ENCODE measurements at places on chromosomes 1 and 21.

- DNase-seq: no peak
Observed at GRCh38 chr1:185315445-185316071, 1.5 kb downstream of the IVNS1ABP start.

DNA sequence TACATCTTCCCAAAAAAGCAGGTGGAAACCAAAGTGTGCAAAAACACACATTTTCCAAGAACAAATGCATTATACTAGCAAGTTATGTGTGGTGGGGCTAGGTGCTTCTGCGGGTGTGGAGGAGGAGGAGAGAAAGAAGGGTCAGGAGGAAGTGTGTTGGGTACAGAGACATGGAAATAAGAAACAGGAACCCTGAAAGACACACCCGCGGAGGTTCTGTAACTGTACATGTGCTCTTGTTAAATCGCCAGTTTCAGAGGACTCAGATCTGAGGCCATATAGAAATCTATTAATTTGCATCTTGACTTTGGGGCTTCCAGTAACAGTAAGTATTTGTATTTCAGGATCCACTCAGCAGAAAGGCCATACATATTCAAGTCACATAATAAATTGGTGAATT, 30.9 kb downstream of the ERG start:
- no peak for DNase-seq

GRCh38 chr1:32652244-32652962, 1.4 kb downstream of the RBBP4 start:
- DNase-seq: no peak

DNA sequence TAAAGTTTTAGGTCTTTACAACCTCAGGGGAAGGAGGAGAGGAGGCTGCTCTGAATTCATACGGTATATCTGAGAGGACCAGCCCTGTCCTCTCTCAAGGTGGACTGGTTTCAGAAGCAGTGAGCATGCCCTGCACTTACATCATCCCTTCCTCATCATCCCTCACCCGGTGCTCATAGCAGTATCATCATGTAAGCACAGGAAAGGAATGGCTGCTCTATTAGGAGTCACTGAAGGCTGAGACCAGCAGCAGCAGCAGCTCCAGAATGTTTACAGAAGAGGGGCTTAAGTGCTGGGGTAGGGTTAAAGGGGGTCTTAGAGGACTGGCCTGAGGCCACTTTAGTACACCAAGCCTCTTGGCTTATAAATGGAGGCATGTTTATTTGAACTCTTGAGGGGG, 185.9 kb downstream of the AK5 start:
- DNase-seq: no peak

GRCh38 chr21:43758811-43759210, 17.3 kb downstream of the CSTB start:
- no peak for DNase-seq

DNA sequence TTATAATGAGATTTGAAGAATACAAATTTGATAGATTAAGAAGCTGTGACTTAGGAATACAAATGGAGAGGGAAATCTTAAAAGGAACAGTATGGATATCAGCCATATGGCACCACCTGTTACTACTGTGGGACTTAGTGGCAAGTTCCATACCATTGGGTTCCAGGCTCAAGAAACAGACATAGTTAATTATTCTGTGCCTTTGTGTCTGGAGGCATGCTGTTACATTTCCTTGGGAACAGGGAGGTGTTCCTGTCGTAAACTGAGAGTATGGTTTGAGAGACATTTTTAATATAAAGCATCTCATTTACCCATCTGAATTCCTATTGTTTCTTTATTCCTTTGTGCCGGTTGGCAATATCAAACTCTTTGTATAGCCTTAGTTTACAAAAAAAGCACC, 15.2 kb downstream of the PLA2G4A start:
- no peak for DNase-seq

- no peak for DNase-seq
Observed at GRCh38 chr1:213409971-213410370, 358.9 kb downstream of the RPS6KC1 start.

GRCh38 chr1:219476716-219477115, 136.2 kb downstream of the ZC3H11B start:
- no peak for DNase-seq

DNA sequence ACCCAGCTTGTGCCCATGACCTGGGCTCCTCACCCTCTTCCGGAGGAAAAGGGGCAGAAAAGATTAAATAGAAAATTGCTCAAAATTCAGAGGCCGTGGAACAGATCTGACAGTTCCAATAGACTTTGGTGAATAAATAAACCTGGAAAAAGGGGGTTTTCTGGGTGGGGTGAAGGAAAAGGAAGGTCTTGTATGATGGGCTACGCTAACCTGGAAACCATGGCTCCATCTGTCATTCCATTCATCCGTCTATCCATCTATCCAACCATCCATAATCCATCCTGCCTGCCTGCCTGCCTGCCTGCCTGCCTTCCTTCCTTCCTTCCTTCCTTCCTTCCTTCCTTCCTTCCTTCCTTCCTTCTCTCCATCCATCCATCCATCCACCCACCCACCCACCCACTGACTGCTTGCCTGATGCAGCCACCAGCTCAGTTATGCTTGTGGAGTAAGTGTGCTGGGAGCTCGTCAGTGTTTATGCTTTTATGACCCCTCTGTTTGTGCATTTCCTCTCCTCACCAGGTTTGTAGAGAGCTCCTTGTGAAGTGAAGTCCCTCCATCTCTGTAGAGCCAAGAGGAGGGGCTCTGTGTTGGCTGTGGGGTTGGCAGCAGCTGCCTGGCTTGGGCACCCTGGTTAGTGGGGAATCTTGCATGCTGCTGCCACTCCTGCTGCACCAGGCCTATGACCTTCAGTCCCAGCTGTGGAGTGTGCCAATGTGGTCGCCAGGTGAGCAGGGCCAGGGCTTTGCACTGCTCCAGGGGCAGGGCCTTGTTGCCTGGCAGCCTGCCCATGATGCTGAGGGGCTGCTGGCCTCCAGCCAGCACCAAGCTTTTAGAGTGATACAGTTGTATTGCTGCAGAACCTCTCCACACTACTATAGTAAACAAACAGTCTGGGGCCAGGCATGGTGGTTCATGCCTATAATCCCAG, 16.0 kb upstream of the POU3F1 start:
- no peak for DNase-seq

- DNase-seq: no peak
Observed at GRCh38 chr1:63887809-63888208, 114.0 kb downstream of the ROR1 start.

GRCh38 chr21:38950435-38951094, 144.8 kb downstream of the ETS2 start:
- DNase-seq: no peak

- DNase-seq: no peak
Observed at GRCh38 chr1:114737314-114737849, 20.4 kb downstream of the CSDE1 start.

Measured in stimulated activated CD4-positive, alpha-beta T cell treated with anti-CD3 and anti-CD28 coated beads, Interleukin-12 subunit alpha, Interleukin-12 subunit beta, amount 100 ng/mL, for 48 hours (primary cell).